Glomerular endothelial cell (primary cell): ENCODE measurements at places on chromosomes 3 and 15. TPM values are rescaled to one million over a fixed set of nuclear protein-coding genes. Genes with fewer than 3 reads are reported as not detected.

Gene PLOD2
- total RNA-seq: 79.1 and 122 TPM in 2 replicates

Gene BRPF1
- total RNA-seq: 21.2 and 24.8 TPM in 2 replicates

Gene LIPC
- 0.12 TPM in 1 of 2 replicates, not detected in the other for total RNA-seq

DNA sequence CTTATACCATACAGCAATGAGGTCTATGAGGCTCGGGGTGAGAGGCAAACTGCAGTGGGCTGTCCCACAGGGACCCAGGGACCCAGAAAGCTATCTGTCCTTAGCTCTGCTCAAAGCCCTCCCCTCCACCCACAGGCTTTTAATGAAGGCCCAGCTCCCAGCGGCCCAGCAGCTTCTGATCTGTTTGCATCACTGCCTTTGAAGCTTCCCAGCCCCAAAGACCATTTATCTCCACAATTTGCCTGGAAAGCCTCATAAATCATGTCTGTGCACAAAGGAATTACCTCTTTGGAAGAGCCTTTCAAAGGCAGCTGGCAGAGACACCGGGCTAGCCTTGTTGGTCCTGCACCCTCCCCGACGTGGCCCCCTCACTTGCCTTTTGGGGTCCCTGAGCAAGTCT lies 123.9 kb downstream of the RAB11A start:
- no peak for DNase-seq

DNA sequence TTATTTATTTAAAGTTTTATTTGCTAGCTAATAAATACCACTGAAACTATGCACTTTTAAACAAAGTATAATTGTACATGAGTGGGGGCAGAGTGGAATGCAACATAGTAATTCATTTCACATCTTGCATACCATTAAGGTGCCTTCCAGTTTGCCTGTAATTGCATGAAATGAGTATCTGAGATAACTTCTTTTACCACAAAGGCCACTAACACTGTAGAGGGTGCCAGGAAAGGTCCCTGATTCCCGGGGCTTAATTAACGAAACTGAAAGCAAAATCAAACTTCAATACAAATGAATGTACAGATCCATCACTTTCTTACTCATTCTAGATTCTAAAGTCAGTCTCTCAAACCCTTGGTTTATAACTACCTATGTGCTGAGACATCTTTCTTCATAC lies 2.1 kb downstream of the CD47 start:
- no peak for DNase-seq
